ENCODE measurements at places on chromosomes 1 and 21.

DNA sequence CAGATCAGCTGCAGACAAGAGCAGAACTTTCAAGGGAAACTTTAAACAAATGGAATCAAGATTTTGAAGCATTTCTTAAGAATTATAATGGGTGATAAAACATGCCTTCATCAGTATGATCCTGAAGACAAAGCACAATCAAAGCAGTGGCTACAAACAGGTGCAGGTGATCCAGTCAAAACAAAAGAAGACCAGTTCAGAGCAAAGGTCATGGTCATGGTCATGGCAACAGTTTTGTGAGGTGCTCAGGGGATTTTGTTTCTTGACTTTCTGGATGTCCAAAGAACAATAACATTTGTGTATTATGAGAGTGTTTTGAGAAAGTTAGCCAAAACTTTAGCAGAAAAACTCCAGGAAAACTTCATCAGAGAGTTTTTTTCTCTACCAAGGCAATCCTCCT lies 681.7 kb upstream of the PTBP2 start:
- DNase-seq = no peak

GRCh38 chr1:151612501-151613281 lies 841 bp downstream of the SNX27 start:
- peak; percentile 32 for DNase-seq

- DNase-seq = peak; percentile 31
Measured at GRCh38 chr1:64505232-64505943, 35.5 kb downstream of the CACHD1 start.

DNA sequence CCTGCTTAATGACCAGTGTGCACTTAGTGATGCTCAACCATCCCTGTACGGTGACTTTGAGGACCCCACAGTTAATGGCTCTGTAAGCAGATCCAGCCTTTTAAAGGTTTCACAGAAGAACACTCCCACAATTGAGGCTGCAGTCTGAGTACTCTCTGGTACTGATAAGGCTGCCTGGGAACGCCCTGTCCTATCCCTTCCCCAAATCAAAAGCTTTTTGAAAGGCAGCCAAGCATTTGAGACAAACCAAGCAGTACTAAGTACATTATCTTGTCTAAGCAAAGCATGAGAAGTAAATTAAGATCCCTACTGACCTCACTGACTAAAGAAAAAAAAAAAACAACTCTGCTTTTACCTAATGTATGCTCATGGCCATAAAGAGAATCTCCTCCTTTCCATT lies 60.7 kb downstream of the SH3GLB1 start:
- DNase-seq = no peak

DNA sequence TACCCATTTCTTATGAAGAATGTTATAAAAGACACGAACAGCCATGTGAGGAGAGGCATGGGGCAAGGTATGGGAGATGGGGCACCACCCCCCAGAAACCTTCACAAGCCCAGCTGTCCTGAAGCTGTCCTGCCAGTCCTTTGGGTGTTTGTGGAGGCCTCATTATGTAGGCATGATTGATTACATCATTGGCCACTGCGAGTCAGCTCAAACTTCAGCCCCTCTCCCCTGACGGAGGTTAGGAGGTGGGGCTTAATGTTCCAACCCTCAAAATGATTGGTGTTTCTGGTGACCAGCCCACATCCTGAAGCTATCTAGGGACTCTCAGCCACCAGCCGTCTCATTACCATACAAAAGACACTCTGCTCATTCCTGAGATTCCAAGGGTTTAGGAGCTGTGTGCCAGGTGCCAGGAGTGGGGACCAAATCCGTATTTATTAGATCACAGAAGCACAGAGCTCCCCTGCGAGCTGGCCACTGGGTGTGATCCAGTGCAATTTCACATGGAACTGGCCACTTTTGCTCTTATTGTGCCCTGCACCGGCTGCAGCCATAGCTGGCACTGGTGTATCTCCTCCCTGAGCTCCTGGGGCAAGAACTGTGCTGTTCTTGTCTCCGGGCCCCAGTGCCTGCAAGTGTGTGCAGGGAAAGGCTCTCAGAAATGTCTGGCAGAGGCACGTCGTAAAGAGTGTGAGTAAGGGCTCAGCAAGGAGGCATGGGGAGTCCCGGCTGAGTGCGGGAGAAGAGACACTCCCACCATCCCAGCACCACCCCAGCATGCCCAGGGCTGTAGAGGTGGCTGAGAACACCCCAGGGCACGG lies 10.5 kb downstream of the KIAA1614 start:
- no peak for DNase-seq

DNA sequence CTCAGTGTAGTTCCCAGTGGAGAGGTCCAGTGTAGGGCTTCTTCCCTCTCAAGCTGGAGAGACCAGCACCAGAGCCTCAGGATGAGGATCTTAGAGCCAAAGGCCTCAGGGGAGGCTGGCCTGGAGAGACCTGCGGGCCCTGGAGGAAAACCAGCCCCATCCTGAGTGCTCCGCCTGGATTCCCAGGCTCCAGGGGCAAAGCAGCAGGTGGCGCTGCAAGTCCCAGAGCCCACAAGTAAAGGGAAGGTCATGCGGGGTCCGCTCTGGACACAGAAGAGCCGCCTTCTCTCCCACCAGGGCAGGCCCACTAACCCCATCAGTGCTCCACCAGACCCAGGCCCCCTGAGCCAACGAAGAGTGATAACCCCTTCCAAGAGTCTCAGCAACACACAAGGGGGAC lies 22.7 kb downstream of the PGBD5 start:
- no peak for DNase-seq

Measured in left cardiac atrium (tissue), 4 donors.